ENCODE measurements at places on chromosomes 7 and 10.

- DNase-seq = no peak
These were observed 41.1 kb upstream of the IL15RA start for GRCh38 chr10:6018422-6018821.

DNA sequence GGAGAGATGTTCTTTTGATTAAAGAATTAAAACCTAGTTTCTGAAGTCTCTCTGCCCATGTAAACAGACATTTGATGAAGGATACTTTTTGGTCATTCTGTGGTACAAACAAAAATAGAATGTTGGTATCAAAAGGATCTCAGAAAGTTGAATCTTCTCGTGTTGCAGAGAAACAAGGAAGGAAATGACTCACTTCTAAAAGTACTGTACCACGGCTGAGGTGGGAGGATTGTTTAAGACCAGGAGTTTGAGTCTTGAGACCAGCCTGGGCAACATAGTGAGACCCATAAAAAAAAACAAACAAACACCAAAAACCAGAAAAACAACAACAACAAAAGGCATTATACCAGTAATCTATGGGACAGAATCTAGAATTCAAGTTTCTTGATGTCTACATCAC, 69.7 kb downstream of the PRSS58 start:
- no peak for DNase-seq

DNA sequence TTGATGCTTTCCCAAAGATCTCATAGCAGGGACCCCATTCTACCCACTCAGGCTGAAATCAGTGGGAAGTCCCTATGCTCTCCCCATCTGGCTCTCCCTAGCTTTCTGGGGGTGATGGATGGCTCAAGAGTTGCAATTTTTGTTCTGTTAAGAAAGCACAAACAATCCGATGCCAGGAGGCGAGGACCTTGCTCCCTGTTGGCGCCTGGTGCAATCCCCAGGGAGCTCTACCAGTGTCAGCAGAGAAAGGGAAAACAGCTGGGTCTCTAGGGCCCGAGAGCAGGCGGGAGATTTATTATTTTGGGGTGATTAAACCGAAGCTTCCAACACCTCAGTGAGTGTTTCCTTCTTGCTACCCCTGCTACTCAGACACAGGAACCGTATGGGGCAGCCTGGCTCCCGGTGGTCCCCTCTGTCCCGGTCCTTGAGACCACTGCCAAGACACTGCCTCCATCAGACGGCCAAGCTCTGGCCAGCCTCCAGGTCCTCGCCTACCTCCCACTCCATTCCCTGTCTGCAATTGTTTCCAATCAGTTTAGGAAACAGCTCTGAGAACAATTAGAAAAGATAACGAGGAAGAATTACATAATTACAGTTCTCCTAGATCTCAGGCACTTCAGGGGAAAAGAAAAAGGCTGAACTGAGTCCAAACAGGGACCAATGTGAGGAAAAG, 147.9 kb downstream of the PLXNA4 start:
- no peak for DNase-seq

GRCh38 chr10:26214004-26214403, 2.6 kb upstream of the GAD2 start:
- DNase-seq = no peak

DNA sequence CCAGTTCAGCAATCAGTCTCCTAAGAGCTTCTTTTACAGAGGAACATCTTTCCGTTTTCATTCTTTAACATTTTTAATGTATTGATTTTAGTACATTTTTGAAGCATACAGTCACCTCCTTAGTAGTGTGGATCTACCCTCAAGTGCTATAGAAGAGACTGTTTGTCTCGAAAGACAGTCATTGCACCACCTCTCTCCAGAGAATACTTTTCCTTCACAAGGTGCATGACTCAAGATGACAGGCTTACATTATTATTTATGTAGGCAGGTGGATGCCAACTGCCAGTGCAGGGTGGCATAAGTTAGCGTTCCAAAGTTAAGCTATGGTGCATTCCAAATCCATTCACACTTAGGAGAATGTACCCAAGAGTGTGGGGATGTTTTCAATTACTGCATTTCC, 71.8 kb downstream of the ZEB1 start:
- no peak for DNase-seq

DNA sequence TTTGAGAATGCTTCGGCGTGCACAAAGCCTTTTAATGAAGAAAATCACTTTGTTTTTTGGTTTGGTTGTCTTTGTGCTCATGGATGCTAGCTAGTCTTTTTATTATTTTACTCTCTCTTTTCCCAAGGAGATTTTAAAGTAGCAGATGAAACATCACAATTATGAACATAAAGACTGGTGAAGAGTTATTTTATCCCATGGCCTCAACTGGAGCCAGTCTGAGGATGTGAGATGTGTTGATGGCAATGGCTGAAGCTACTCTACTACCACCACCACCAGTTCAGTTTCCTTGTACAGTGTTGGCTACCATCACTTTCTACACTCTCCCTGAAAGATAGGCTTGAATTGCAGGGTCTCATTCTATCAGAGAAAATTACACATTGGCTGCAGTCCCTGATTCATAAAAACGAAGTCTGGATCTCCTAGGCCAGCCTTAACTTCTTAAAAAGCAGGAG, 494 bp upstream of the HERC4 start:
- no peak for DNase-seq

DNA sequence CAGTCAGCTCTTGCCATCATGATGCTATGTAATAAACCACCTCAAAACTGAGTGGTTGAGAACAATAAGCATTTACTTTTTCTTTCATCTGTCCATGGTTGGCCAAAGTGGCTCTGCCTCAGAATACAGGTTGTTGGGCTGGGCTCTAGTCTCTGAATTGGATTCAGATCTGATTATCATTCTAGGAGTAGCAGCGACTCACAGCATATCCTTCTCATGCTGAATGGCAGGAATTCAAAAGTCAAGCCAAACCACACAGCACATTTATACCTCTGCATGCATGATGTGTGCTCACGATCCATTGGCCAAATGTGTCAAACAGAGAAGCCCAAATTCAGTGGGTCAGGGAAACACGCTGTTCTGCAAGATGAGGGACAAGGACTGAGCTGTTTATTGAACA, 13.6 kb upstream of the GALNT11 start:
- no peak for DNase-seq

- no peak for DNase-seq
These were observed 362.6 kb upstream of the MGMT start for GRCh38 chr10:129104266-129105045.

DNA sequence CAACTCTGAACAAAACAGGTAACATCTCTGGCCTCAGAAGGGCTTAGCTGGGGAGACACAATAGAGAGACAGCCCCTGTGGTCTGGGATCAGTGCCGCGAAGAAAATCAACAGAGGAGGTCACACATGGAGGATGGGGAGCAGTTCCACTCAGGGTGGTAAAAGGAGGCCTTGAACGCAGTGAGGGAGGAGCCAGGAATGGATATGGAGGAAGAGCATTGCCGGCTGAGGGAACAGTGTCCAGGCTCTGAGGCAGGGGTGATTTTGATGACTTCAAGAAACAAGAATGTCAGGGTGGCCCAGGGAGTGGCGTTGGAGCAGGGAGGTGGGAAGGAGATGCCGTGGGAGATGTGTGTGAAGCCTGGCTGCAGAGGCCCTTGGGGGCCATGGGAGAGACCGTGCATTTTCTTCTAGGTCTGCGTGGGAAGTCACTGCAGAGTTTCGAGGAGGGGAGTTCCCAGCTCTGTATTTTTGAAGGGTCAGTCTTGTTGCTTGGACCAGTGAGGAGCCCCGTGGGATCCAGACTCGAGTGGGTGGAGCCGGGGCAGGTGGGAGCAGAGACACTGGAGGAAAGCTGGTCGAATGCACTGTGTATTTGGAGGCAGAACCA, 35.7 kb upstream of the SH2D4B start:
- no peak for DNase-seq

DNA sequence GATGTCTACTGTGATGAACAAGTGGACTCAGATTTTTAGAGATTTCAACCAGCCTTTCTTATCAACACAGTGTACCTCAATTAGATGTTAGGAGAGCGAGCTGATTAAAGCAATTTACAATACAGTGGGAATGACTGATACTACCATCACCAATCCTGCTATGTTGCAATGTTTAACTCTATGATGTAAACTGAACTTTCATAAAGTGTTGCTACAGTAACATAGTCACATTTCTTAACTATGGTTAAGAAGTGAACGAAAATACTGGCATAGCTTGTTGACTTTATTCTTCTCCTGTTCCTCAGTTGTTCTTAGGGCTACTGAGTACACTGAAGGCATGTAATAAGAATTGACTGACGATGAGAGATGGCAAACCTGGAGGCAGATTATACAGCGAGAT, 139.8 kb downstream of the MYOF start:
- no peak for DNase-seq

DNA sequence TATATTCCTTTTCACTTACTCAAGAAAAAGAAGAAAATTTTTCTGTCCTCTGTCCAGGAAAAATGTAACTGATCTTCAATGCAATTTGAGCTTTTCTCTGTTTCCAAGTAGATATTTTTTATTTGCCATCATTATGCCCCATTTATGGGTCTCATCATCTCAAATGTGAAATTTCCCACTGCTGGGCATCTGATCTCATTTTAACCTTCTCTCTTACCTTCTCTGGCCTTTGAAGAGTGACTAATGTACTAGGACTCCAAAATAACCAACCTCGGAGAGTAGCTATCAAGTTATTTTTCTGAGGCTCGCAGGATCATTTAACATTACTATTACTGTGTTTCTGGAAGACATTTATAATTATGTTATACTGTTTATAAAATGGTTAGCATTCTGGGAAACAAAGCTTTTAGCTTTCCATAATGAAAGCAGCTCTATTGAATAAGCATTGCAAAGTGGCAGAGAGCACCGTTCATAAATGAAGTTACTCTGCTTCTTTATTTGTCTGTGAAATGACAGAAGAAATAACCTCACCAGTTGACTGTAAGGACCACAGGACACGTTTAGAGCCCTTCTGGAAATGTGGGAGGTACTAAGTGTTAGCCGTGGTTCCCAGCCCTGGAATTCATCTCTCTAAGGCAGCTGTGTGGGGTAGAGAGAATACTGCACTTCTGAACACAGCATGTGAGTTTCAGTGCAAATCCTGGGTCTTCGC, 33.3 kb upstream of the NMT2 start:
- no peak for DNase-seq

DNA sequence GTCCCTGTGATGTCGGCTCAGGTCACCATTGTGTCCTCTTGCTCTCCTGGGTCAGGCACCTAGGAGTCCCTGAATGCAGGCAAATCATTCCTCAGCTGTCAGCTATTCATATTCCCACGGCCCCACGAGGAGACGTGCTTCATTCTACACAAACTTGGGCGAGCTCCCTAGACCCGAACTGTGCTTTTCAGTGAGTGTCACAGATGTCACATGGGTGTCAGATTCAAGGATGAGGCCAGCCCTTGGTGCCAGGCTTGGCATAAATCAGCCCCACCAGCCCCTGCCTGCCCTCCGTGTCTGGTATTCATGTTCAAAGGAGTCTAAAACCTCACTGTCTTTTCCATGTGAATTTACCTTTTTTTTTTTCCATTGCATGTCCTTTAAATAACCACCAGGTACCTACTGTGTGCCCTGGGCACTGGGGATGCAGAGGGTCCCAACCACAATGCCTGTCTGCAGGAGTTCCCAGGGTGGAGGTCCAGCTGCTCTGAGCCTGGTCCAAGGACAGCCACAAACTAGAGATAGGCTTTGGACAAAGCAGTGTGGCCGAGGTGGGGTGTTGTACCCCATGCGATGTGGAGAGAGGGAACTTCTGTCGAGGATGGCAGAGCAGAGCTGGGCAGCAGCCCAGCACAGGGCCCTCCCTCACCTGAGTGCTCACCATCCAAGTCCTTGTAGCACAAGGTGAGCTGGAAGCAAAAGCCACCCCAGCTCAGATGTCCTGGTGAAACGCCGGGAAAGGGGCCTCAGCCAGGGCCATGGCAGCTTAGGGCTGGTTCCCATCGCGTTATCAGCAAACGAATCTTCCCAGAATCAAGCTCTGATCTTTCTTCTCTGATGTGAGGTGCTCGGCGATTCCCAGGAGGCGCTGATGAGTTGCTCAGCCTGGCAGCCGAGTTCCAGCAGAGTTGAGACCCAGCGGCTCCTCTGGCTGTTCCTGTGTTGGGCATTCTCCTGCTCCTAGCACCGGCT, 611.9 kb downstream of the PTPRN2 start:
- DNase-seq = no peak

- DNase-seq = no peak
These were observed 176.0 kb upstream of the MYO3A start for GRCh38 chr10:25758041-25758457.
